ENCODE measurements at places on chromosomes 1 and 21.

- DNase-seq: no peak
These were observed 16.9 kb downstream of the SELL start for GRCh38 chr1:169694304-169695075.

DNA sequence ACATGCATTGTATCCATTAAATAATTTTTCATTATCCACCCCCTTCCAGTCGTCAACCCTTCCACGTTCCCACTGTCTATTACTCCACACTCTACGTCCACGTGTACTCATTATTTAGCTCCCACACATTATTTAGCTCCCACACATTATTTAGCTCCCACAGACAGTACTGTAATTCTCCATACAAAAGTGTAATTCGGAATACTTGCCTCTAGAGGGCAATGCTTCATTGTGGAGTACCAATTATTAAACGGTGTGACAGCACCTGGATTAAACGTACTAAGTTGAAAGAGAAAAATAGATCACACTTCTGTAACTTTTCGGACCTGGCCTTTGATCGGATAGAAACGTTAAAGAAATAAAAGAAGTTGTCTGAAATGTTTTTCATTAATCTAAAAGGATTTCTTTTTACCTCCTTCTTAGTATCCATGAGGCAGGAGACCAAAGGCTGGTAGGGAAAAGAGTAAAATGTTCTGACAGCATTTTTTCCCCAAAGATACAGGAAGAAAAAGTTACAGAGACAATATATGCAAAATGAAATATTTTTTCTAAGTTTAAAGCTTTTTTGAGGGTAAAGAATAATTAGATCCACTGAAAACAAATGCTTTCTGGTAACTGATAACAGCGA, 99.2 kb downstream of the LHX8 start:
- DNase-seq: no peak

DNA sequence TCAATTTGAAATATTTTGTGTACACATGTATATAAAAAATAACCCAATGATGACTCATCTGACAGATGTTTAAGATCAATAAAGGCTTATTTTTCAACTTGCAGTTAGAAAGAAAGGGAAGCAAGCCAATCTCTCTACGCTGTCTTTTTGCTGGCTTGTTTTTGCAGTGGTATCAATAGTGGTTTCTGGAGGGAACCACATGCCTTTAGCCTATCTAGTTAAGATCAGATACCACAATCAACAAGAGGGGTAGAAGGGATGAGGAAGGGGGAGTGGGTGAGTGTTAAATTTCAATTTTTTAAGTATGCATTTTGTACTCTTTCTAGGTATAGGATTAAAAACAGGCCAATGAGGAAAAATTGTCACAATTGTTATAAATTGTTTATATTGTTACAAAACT, 276.2 kb downstream of the KCNH1 start:
- no peak for DNase-seq

GRCh38 chr1:47569681-47570470, 132.0 kb downstream of the FOXD2 start:
- no peak for DNase-seq

GRCh38 chr1:167602840-167603239, 27.2 kb upstream of the RCSD1 start:
- DNase-seq: no peak

DNA sequence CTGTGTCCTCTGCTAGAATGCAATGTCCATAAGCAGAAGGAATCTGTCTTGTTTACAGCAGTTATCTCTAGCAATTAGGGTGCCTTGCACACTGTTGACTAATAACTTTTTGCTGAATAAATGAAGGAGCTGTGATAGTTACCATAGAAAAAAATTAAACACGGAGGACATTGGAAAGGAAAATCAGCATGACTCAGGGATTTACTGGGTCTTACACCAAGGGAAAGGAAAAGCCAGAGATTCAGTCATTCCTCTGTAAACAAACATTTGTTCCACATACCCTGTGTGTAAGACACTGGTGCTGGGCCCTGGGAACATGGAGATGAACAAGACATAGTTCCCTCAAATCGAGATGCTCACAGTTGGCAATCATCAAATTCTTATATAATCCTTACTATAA, 183.3 kb downstream of the PTGER3 start:
- DNase-seq: no peak

- DNase-seq: no peak
These were observed 22.0 kb upstream of the CAMK1G start for GRCh38 chr1:209561532-209561931.

DNA sequence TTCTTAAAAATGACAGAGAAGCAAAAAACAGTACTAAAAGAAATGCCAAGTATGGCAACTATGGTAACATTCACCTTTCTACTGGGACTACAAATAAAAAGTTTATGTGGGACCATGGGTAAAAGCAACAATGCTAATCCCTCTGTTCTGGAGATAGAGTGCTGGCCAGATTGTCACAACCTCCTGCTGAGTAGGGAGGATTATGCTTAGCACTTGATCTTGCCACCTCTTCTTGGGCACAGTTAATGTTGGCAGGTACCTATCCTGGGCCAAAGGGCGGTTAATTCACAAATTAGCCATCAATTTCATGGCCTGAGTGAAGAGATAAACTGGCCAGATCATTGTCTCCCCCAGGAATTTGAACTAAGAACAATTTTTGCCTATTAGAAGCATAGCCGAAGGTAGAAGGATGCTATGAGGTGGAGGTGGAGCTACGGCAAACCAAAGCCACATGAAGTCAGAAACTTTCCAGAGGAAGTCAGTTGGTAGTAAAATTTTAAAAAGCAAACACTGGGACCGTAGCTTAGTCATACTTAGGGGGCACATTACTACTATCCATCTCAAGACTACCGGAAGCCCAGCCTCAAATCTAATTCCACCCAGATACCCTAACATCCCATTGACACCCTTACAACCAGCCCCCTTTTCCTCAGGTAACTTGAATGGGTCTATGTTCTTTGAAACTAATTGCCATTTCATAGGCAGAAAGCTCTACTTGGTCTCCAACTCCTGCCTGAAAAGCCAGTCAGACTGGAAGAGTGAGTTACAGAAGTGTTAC, 2.7 kb downstream of the SCYL3 start:
- no peak for DNase-seq

GRCh38 chr1:101240041-101240430, 3.2 kb downstream of the S1PR1 start:
- no peak for DNase-seq

DNA sequence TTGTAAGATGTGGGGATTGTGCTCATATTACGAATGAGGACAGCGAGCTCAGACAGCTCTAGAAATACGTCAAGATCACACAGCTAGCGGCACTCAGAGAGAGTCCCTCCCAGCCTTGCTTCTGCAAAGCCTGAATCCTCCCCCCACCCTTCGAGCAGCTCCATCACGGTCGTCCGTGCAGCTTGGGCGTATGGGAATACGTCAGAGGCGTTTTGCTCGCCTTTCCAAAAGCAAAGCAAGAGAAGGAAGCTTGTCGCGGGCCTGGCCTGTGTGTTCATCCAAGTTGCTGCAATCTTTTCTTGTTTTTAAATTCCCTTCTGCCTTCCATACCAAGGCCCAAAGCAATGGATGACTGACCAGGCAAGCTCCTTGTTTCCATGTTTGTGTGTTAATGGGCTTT, 125.5 kb upstream of the IRF2BP2 start:
- DNase-seq: no peak

GRCh38 chr1:77929806-77930205, 41.4 kb downstream of the NEXN start:
- no peak for DNase-seq

DNA sequence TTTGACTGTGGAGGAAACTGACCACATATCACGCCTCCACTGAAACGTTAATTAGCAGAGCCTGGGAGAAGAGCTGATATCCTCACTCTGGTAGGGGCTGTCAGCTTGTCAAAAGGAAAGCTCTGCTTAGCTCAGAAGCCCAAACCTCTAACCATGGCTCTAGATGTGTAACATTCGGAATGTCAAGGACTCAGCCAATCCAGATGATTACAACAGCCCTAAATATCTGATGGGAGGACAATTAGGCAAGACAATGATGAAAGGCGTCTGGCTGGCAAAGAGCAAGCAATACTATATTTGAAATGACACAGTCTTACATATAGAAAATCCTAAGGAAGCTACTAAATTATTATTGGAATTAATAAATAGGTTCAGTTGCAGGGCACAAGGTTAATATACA, 45.7 kb upstream of the COX20 start:
- DNase-seq: no peak

DNA sequence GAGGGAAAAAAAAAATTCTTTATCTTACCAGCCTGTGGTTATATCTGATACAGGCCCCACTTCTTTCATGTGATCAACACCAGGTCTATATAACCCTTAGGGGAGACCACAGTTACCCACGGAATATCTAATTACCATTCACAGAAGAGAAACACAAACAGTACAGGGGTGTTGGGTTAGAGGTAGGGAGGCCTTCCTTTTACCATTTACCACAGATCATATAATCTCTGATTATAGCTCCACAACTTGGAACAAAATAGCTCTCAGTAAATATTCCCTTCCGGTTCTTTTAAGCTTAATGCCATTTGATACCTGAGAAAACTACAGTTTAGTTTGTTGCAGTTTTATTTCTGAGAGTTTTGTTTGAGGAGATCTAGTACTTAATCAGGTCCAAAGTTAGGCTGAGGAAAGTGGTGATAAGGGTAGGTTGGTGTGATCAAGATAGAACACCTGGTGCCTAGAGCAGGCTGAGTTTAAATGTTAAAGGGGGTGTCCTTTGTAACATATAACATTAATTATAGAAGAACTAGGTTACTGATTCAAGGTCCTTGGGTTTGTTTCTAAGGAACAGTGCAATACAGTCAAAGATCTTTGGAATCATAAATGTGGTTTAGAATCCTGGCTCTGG, 14.1 kb downstream of the EPB41 start:
- no peak for DNase-seq

- DNase-seq: no peak
These were observed 120.0 kb downstream of the S1PR1 start for GRCh38 chr1:101356604-101357443.

- DNase-seq: no peak
These were observed 8.2 kb downstream of the HAPLN2 start for GRCh38 chr1:156627313-156627880.

- DNase-seq: no peak
These were observed 140.4 kb downstream of the COP1 start for GRCh38 chr1:176066709-176067108.

DNA sequence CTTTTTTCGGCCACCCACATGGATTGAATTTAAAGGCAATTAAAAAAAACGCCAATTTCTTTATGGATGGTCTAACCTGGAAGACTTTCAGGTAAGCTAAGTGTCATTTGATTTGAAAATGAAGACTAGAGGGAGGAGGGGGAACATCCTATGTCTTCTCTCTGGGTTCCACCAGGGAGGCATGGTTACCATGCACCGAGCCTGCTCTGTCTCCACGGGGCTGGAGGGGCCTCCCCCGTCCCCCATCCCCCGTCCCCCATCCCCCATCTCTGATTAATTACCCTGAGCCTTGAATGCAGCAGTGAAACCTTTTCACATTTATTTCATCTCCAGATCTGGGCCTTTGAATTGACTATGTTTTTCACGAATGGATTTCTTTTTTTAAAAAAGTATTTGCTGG, 135.1 kb downstream of the TLR5 start:
- no peak for DNase-seq

DNA sequence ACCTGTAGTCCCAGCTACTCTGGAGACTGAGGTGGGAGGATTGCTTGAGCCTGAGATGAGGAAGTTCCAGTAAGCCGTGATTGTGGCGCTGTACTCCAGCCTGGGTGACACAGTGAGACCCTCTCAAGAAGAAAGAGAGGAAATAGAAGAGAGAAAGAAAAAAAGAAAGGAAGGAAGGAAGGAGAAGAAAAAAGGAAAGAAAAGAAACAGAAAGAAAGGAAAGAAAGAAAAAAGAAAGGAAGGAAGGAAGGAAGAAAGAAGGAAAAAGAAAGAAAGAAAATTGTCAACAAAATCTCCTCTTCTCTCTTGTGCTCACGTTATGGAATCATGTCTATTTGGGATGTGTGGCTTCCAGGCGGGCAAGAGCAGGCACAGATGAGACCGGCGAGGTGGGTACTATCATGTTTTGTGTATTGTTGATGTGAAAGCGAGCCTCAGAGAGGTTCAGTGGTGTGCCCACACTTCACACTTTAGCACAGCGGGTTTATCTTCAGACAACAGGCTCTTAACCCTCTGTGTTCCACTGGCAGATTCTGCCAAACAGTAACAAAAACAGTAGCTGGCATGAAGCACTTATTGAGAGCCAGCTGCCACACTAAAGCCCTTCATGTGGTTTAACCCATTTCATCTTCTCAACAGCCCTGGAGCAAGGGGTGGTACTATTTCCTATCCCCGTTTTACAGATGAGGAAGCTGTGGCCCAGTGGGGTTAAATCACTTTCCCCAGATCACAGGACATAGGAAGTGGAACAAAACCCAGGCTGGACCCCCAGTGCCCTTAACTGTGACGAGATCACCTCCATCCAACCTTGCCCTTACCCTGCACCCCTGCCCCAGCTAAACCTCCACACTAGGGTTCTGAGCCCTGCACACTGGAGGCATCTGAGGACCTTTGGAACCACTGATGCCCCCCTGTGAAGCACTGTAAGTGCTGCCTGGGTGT, 94.7 kb upstream of the TARDBP start:
- DNase-seq: no peak

DNA sequence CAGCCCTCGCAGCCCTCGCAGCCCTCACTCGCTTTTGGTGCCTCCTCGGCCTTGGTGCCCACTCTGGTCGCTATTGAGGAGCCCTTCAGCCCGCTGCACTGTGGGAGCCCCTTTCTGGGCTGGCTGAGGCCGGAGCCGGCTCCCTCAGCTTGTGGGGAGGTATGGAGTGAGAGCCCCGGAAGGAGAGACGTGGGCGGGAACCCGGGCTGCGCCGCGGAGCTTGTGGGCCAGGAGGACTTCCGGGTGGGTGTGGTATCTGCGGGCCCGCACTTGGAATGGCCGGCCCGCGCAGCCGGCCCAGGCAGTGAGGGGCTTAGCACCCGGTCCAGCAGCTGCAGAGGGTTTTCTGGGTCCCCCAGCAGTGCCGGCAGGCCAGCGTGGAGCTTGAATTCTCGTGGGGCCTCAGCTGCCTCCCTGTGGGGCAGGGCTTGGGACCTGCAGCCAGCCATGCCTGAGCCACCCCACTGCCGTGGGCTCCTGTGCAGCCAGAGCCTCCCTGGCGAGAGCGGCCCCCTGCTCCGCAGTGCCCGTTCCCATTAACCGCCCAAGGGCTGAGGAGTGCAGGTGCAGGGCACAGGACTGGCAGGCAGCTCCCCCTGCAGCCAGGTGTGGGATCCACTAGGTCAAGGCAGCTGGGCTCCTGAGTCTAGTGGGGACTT, 9.9 kb upstream of the CFHR2 start:
- no peak for DNase-seq

DNA sequence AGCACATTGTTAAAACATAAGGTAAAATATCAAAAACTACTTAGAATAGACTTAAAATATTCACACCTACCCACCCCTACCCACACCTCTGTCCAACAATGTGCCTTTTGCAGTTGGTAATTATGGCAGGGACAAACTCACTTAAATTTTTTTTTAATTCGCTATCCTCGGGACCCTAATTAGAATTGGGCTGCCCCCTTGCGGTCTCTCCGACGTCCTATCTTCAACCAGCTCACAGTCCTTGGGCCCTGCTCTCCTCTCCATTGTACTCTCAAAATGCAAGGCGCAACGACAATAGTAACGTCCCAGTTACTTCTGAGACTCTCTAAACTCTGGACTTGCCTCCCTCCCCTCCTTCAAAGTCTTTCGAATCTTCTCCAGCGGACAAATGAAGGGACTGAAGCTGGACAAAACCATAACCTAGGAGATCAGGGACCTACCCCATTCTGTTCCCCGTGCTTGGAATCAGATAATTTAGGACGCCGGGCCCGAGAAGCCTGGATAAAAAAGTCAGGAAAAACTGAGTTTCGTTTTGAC, 1.1 kb upstream of the CIART start:
- DNase-seq: peak; percentile 44

GRCh38 chr1:226873771-226874578, 3.6 kb downstream of the PSEN2 start:
- DNase-seq: no peak

- no peak for DNase-seq
These were observed 23.4 kb upstream of the RNF187 start for GRCh38 chr1:228463559-228464455.
